Fibroblast of skin of right biceps (primary cell): ENCODE measurements at places on chromosomes 7 and 10.
A peak's percentile ranks its signal among the peaks of the same experiment; 100 is the strongest.

DNA sequence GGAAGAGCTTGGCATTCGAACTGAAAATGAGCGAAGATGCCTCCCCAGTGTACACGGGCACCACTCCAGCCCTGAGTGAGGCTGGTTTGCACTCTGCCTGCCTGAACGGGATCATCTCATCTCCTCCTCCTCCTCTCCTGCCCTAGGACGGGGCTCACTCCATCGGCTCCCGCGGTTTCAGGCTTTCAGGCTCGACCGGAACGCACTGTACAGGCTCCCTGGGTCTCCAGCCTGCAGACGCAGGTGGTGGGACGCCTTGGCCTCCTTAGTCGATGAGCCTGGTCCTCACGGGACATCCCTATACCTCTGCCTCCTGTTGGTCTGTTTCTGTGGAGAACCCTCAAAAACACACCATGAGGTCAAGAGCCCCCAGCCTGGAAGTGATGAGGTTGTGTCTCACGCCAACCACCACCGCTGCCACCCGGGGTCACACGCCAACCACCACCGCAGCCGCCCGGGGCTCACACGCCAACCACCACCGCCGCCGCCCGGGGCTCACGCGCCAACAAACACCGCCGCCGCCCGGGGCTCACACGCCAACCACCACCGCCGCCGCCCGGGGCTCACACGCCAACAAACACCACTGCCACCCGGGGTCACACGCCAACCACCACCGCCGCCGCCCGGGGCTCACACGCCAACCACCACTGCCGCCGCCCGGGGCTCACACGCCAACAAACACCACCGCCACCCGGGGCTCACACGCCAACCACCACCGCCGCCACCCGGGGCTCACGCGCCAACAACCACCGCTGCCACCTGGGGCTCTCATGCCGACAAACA, 56.3 kb downstream of the FOXL3 start:
- DNase-seq = no peak

DNA sequence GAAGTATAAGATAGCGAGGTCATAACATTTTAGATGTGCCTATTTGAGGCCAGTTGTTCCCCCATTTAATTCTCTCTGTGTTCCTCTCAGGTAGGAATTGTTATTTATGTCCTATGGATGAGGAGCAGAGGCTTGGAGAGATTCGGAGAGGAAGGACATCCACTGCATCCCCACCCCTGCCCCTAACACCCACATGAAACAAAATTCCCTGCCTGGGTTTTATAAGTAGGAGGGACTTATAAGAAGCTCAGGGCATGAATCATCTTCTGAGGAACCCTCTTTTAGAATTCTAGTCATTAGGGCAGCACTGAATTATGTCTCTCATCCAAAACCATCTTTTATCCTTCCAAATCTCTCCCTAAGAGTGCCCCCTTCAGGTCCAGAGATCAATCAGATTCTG, 5.0 kb downstream of the CHAT start:
- no peak for DNase-seq

GRCh38 chr10:77236700-77237099, 400.9 kb downstream of the KCNMA1 start:
- DNase-seq = peak; percentile 72

- DNase-seq = no peak
Measured at GRCh38 chr10:13994932-13995331, 335.8 kb downstream of the FRMD4A start.

DNA sequence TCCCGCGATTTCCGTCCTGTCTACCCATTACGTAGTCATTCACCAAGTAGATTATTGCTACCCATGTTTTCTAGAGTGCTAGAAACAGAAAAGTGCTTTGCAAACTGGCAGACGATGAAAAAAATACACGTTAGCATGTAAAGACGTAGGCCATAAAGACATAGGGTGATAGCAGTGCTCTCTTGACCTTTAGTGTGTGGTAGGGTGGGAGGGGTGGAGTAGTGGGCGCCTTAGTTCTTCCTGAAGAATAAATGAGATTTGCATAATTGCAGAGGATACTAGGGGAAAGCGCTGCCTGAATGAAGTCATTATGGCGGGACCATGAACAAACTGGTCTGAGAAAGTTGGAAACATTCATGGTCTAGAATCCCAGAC, 948 bp downstream of the ZNF485 start:
- DNase-seq = no peak

GRCh38 chr10:78049851-78050250, 16.2 kb downstream of the RPS24 start:
- DNase-seq = no peak

- no peak for DNase-seq
Measured at GRCh38 chr7:122430710-122431109, 126.2 kb upstream of the FEZF1 start.

DNA sequence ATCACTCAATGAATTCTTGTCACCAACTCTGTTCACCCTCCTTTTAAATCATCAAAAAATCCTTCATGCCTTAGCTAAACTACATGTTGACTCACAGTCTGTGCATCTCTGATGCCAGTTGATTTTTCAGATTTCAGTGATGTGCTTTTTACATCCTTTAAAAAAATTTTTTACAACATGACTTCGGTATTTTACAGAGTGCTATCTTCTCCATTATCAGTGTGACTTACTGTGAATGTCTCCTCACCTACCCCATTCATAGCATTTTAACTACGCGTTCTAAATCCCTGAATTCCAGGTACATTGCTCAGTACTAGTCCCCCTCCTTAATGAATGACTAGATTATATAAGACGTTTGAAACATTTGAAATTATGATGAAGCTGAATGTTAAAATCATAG, 98.7 kb downstream of the DNAH11 start:
- DNase-seq = no peak

DNA sequence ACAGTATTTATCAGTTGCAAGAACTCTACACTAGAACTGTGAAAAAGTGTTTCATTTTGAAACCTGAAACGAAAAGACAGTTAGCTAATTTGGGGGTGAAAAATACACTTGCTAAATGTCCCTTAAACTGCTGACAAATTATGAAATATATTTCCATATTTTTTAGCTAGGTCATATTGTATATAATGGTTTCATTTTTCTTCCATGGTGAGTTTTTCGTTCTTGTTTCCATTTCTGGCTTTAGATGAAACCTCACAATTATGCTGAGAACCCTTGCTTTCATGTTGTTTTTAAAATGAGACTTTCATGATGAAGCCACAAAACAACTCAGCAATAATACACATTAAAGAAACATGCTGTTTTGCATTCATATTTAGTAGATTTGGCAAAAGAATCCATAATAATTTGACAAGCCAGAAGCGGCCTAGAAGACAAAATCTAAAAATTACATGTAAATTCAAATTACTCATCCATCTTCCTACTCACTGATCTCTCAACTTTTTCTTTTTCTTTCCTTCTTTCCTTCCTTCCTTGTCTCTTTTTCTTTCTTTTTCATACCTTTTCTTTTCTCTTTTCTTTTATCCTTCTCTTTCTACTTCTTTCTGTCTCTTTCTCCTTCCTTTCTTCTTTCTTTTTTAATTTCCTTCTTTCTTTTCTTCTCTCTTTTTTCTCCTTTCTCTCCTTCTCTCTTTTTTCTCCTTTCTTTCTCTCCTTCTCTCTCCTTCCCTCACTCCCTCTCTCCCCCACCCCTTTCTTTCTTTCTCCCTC, 46.5 kb upstream of the ITGB8 start:
- no peak for DNase-seq

GRCh38 chr7:73668886-73669230, 1.2 kb downstream of the VPS37D start:
- no peak for DNase-seq

GRCh38 chr7:41045556-41046123, 657.2 kb downstream of the INHBA start:
- no peak for DNase-seq

- no peak for DNase-seq
Measured at GRCh38 chr7:25963733-25964132, 188.3 kb upstream of the NFE2L3 start.

DNA sequence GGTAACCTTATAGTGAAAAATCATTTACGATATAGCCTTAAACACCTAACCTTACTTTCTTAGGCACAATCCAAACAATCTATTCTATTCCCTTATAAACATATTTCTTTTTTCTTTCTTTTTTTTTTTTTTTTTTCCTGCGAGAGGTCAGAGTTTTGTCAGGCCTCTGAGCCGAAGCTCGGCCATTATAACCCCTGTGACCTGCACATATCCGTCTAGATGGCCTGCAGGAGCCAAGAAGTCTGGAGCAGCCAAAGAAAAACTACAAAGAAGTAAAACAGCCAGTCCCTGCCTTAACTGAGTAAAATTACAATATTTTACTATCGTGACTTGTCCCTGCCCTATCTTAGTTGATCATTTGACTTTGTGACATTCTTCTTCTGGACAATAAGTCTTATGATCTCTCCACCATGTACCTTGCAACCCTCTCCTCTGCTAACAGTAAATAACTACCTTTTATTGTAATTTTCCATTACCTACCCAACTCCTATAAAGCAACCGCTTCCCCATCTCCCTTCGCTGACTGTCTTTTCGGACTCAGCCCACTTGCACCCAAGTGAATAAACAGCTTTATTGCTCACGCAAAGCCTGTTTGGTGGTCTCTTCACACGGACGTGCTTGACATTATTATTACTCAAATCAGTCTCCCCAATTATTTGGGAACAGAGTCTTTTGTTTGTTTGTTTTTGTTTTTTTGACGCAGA, 64.5 kb downstream of the AOAH start:
- no peak for DNase-seq

DNA sequence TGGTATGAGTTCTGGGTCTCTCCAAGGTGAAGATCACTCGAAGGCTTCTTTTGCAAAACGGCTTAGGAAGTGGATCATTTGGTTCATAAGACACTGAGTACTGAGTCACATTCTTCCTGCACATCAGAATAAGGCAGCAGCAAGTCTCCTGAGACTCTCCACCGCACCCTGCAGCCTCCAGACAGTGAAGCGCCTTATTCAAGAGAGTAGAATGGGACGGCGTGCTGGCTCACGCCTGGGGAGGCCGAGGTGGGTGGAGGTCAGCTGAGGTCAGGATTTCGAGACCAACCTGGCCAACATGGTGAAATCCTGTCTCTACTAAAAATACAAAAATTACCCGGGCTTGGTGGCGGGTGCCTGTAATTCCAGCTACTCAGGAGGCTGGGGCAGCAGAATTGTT, 70.3 kb downstream of the C10orf143 start:
- DNase-seq = no peak

DNA sequence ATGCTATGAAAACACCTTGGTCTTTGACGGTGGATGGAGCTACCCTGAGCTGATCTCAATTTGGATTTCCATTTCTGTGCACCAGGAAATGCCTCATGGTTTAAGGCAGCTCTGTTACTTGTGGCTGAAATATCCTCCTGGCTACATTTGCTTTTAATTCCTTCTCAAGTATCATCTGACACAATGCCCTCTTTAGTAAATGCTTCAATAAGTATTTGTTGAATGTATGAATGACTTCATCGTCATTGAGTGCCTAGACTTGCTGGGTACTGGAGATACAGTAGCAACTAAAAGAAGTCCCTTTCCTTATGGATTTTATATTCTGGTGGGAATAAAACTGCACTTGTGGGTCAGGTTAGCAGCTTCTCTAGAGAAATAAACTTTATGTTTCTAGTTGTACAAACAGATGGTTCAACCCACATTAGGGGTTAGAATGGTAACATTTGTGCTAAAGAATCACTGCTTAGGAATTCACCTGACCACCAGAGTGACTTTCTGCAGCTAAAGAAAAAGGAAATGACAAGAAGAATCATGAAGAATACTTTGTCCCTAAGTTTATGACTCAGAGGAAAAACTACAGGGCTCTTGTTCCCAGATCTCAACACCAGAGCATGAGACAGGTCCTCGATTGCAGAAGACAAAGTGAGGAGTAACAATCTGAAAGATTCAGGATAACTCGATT, 21.8 kb upstream of the SMNDC1 start:
- peak; percentile 90 for DNase-seq

DNA sequence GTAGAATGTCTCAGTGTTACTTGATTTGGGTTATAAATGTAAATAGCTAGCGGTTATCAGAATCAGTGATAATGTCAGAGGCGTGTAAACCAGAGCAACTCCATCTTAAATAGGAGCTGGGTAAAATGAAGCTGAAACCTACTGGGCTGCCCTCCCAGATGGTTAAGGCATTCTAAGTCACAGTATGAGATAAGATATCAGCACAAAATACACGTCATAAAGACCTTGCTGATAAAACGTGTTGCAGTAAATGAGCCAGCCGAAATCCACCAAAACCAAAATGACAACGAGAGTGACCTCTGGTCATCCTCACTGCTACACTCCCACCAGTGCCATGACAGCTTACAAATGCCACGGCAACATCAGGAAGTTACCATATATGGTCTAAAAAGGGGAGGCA, 172.3 kb downstream of the CHRM2 start:
- DNase-seq = no peak

DNA sequence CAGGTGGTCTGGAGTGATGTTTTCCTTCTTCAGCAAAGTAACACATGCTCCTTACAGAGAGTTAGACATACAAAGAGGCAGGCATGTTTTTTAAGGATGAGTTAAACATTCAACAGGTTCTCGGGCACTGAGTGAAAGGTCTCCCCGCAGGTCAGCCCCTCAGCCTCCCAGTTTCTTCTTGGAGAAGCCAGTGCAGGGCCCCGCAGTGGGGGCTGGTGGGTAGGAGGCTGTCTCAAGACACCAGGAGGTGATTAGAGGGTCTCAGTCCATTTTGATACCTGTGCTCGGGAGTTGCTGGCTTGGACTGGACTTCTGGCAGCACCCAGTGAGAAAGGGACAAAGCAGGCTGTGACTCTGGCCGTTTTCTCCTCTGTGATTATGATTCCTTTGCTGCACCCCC, 78.6 kb upstream of the ZNF479 start:
- DNase-seq = no peak

- no peak for DNase-seq
Measured at GRCh38 chr7:44736896-44737295, 11.8 kb upstream of the ZMIZ2 start.

- peak; percentile 28 for DNase-seq
Measured at GRCh38 chr7:123494193-123494796, 40.1 kb downstream of the IQUB start.

- DNase-seq = no peak
Measured at GRCh38 chr7:6130007-6130587, 98.9 kb downstream of the ANKRD61 start.

DNA sequence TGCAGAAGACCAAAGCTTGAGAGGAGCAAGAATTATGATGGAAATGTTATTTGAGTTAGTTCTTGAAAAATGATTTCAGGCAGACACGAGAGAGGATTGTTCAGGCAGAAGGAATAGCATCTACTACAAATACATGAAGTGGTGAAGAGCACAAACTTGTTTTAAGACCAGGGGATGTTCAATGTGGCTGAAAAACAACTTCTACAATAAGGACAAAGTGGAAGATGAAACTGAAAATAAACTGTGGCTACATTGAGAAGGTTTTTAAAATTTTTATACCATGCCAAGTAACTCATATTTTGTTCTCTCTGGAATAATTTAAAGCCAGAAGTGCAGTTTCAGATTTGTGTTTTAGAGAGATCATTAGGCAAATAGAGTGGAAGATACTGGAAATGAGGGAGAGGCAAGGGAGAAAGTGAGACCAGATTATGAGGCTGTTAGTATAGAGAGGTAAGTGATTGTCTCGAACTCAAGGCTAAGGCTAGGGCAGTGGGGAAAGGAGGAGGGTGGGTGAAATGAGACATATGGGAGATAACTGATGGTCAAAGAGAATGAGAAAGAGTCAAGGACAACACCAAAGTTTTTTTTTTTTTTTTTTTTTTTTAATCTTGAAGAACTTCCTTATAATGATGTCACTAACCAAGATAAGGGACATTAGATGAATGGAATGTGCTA, 115.4 kb downstream of the MDFIC start:
- no peak for DNase-seq
